Stimulated activated CD8-positive, alpha-beta memory T cell treated with anti-CD3 and anti-CD28 coated beads, Interleukin-15, amount 100 ng/mL, for 4 hours (primary cell): ENCODE measurements at places on chromosomes 13 and 19.
A peak's percentile ranks its signal among the peaks of the same experiment; 100 is the strongest.

- DNase-seq, result peak; percentile 13
Observed at GRCh38 chr19:2167896-2168618, 4.3 kb downstream of the DOT1L start.

GRCh38 chr13:65275838-65276630, 1954.1 kb downstream of the PCDH9 start:
- no peak for DNase-seq

DNA sequence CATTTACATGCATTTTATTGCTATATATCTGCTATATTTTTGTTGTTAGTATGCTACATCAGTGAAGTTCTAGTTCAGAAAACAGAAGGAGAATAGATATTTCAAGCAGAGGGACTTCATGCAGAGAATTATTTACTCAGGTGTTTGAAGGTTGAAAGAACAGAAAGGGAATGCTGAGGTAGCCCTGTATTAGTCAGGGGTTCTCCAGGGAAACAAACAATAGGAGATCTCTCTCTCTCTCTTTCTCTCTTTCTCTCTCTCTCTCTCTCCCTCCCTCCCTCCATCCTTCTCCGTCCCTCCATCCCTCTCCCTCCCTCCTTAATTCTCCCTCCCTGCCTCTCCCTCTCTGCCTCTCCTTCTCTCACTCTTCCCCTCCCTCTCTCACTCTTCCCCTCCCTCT, 114.3 kb upstream of the TDRD3 start:
- DNase-seq, result no peak

DNA sequence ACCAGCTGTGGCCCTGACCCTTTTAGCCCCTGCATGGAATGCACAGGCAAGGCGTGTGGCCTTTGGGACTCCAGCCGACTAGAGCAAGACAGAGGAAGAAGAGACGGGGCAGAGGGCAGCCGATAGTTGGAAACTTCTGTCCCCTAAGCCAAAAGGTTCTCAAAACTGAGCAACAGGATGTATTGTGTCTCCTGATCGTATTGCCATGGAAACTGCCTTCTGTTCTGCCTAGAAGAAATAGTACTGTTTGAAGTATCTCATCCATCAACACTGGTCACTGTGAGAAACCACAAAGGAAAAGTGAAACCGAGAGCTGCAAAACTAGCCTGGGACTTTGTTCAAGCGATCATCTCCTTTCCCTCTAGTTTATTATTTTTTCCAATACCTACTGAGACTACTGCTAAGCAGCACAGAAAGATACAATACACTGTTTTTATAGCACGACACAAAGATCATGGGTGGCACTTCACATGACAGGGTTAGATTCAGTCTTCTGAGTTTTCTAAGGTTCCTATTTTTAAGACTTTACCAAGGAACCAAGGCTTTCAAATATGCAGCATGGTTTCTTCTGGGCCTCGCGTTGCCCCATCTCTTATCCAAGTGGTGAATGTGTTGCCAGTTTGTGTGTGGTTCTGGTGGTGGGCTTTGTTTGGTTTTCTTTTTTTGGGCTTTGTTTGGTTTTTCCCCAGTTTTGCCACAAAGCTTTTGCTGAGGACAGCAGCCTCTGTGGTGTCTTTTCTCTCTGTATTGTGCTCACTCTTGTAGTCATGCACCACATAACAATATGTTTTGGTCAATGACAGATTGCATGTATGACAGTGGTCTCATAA, 49.3 kb upstream of the GPR183 start:
- no peak for DNase-seq

DNA sequence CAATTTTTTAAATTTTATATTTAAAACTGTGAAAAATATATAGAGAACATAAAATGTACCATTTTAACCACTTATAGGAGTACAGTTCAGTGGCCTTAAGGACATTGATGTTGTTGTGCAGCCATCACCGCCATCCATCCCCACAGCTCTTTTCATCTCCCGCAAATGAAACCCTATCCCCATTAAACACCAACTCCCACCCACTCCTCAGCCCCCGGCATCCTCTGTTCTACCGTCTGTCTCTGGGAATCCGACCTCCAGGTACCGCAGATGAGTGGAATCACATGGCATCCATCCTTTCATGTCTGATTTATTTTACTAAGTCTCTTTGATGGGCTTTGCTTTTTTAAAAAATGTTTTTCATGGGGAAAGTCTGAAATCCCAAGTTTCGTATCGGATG, 23.8 kb upstream of the SMIM17 start:
- no peak for DNase-seq

- DNase-seq, result no peak
Observed at GRCh38 chr13:103471896-103472295, 405.7 kb upstream of the SLC10A2 start.
